ENCODE measurements at places on chromosomes 5 and 9.

GRCh38 chr9:91379426-91379825 is 17.7 kb upstream of the AUH start:
- no peak for DNase-seq

- DNase-seq, result no peak
These were observed 91.7 kb upstream of the CER1 start for GRCh38 chr9:14814249-14814628.

DNA sequence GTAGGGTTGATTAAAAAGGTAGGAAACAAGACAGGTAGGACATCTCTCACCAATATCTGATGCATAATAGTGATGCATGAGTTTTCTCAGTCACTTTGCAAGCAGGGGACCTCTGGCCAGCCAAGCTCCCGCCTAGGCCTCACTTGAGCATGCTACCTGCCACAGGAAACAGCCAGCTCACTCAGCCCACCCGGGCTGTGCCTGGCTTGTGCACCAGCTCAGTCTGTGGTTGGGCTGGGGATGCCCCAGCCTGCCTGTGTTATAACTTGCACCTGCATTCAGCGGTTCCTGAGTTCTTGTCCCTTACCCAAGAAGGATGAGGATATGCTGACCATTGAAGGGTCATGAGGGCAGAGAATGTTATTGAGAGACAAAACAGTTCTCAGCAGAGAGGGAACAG is 172.8 kb upstream of the PLCXD3 start:
- DNase-seq, result no peak

DNA sequence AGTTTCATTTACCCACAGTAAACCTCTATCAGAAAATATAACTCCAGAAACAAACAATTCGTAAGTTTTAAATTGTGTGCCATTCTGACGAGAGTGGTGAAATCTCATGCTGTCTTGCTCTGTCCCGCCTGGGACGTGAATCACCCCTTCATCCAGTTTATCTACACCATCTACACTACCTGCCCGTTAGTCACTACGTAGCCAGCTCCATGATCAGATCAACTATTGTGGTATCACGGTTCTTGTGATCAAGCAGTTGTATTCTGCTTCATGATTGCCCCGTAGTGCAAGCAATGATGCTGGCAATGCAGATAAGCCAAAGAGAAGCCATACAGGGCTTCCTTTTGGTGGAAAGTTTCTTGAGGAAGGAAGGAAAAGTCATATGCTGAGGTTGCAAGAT is 150.3 kb downstream of the GOLPH3 start:
- no peak for DNase-seq

GRCh38 chr9:122195875-122196274 is 32.9 kb downstream of the LHX6 start:
- DNase-seq, result no peak

DNA sequence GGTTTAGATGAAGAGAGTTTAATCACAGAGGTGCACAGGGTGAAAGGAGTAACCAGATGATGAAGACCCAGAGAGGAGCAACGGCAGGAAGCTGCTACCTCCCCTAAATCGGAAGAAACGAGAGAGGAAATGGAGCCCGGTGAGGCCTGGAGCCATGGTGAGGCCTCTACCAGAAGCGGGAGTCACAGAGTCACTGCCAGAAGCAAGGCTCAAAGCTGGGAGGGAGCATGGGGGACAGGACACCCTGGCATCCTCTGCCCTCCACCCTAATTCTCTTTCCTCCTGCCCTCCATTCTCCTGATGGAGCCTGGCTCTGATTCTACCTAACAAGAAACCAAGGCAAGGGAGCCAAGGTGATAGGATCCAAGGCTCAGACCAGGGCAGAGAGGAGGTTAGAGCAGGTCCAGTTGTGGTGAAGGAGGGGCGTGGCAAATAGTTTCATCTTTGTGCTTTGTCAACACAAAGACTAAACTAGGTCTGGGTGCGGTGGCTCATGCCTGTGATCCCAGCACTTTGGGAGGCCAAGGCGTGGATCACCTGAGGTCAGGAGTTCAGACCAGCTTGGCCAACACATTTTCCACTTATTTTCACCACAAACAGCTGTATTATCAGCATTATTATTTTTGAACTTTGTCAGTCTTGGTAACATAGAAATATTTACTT is 134.4 kb upstream of the RAI14 start:
- DNase-seq, result no peak

All from esophagus muscularis mucosa (tissue), 4 donors.